ENCODE measurements at places on chromosomes 3 and 15.

DNA sequence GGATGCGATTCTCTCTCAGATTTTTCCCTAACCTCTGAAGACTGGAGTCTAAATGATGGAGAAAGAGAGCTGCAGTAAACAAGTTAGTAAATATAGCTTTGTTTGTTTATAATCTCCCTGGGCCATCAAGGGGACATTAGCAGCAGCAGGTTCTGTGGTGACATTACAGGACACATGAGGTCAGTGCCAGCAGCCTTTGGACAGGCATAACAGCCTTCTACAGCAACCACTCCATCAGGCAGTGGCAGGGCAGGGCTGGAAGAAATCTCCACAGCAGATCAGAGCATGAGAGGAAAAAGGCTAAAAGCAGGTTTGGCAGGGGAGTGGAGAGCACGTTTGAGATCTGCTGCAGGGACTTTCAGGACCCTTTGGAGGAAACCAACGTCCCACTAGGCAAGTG is 127.6 kb upstream of the ACP3 start:
- DNase-seq: no peak

DNA sequence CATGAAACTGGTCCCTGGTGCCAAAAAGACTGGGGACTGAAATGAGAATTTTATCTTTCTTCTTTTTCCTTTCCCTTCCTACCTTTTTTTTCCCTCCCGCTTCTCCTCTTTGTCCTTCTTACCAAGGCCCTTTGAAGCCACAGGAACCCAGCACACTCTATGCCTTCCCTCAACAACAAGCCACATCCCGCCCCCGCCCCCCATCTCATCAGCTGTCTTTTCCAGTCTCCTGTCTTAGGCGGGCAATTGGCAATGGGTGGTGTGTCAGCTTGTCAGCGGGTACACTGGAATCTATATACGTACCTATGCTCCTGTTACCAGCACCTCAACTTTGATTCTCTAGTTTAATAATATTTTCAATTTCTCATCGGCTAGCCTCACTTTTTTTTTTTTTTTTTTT is 56.3 kb upstream of the CHD2 start:
- no peak for DNase-seq

- no peak for DNase-seq
Observed at GRCh38 chr3:32083702-32084270, 22.6 kb upstream of the GPD1L start.

GRCh38 chr3:161197855-161198850 is 23.0 kb upstream of the NMD3 start:
- no peak for DNase-seq

- DNase-seq: no peak
Observed at GRCh38 chr3:156431334-156432124, 123.4 kb downstream of the SSR3 start.

- DNase-seq: peak; percentile 50
Observed at GRCh38 chr3:142724682-142725356, 985 bp downstream of the TRPC1 start.

DNA sequence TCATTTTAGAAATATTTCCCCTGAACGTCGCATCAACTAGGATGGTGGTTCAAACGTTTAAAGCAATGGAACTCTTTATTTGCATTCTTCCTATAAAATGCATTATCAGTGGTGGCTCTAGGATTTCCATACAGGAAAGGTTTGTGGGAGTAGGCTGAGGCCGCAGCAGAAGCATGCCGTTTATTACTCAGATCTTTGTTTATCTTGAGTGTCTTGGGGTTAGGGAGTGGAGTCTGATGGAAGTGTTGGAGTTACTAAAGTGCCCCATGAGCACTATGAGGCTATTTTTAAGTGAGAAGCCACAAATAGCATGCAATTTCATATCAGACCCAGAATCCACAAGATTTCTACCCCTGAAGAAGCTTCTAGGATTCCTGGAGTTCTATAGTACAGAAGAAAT is 26.2 kb downstream of the ATOSA start:
- DNase-seq: peak; percentile 79

GRCh38 chr15:60829416-60829815 is 350.5 kb upstream of the ICE2 start:
- DNase-seq: no peak

- no peak for DNase-seq
Observed at GRCh38 chr15:43974852-43975251, 148.1 kb downstream of the WDR76 start.

- no peak for DNase-seq
Observed at GRCh38 chr3:68787106-68787626, 145.2 kb downstream of the TAFA4 start.

- DNase-seq: no peak
Observed at GRCh38 chr3:2713923-2714322, 396.3 kb downstream of the IL5RA start.

DNA sequence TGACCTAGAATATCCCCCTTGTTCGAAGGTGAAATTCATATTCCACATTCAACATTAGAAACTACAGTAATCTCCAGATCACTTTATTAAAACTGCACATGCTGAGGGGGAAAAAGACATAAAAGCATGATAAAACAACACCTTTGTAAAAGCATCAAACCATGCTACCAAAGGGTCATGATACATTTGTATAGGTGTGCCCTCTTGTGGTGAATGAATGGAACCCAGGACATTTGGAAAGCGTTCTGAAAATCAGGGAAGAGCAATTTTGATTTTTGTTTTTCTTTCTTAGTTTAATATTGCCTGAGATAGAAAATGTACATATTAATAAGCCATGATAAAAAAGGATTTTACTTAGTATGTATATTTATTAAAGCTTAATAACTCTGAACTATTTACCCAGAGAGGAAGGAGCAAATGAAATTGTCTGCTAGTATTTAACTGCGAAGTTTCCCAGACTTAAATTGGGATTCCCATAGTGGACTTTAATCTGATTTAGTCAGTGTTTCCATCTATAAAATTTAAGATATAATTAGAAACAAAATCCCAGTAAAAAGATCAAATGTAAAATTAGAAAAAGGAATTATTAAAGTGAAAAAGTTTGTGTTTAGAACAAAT is 105.8 kb upstream of the ARL6 start:
- peak; percentile 12 for DNase-seq

DNA sequence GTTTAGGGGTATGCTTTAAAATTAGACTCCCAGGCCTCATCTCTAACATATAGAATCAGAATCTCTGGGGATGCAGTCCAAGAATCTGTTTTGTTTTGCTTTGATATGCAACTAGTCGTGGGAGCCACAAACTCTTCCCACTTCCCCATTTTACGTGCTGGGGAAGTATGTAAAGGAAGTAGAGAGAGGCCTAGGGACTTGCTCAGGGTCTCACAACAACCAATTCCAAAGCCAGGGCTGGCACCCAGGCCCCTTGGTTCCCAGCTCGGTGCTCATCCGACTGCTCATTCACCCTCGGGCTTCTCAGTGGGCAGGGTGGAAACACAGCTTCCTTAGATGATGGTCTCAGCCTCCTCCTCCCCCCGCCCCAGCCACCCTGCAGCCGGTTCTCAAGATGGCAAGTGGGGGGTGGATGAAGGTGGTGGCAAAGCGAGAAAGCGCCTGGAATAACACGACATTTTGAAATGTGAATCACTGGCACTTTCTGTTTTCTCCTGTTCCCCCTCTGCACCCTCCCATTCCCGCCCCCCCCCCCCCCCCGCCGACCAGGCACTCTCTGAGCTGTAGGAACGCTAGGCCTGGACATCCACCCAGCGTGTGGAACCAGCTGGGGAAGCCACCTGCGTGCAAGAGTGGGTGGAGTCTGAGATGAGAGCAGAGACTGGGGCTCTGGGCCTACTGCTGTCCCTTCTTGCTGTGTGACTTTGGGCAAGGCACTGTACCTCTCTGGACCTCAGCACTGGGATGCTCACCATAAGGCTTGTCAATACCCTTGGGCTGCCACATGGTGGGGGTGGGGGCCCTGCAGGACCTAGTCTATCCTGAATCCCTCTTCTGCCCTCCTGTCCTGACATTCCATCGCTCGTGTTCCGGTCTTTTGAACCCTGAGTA is 214.5 kb downstream of the RPLP1 start:
- no peak for DNase-seq

DNA sequence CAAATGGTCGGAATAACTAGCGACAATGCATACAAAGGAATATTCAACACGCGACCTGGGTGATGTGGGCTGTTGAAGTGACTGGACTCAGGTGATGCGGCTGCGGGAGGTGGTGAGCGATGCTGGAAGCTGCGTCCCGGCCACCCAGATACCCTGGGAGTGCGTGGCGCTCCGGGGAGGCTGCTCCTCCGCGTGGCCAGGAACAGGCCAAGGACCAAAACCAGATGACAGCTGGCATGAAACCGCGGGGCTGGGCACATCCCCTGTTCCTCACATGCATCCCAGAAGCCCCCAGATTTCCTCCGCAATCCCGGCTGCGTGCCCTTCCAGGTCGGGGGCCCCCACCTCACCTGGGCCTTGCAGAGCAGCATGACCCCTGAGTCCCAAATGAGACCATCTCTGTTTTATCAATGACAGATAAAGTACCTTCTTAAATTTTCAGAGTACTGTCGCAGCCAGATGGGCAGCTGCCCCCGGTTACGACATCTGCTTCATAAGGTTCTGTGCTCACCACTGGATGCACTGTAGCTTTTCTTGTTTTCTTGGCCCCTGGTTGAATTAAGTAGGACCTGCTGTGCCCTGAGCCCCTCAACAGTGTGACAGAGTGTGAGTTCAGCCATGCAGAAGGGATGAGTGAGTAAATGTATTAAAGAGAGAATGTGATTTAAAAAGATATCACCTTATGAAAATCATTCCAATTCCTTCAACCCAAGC is 278.2 kb downstream of the GABRG3 start:
- DNase-seq: no peak

DNA sequence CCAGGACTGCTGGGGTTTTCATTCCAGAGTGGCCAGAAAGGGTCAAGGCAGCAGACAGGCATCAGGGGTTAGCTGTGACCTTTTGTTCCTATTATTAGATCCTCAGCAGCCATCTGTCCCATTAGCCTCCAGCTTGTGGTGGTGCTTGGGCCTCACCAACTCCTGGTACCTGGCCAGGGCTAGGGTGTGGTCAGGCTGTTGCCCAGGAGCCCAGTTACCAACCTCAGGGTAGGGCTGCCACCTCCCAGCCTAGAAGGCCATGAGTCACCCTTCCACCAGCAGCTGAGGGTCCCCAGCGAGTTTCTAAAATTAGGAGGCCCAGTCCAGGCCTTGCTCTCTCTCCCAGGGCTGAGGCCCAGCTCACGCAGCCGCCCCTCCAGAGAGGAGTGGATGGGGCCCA is 12.2 kb downstream of the TMEM43 start:
- DNase-seq: no peak

DNA sequence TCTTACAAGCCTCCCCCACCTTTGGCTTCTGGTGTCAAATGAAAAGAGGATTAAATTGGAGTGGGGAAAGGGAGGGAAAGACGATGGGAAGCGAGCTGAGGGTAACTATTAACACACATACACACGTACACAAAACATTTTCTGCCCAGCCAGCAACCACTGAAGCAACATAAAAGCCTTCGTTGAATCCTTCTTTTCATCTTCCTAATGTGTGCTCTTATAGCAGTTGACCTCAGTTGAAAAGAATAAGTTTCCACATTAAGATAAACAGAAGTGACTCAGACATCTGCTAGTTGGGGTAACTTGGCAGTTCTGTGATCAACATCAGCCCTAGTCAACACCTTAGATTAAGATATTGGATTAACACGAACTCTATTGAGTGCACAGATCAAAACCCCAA is 558.5 kb downstream of the MECOM start:
- DNase-seq: peak; percentile 47

DNA sequence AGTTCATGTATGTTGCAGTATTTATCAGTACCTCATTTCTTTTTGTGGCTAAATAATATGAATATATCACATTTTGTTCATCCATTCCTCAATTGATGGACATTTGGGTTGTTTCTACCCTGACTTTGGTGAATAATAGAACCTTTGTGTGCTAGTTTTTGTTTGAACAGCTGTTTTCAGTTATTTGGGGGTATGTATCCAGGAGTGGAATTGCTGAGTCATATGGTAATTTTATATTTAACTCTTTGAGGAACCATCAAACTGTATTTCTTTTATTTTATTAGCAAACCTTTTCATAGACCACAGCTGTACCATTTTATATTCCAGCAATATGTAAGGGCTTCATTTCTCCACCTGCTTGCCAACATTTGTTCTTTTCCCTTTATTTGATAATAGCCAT is 38.4 kb upstream of the RBM5 start:
- peak; percentile 79 for DNase-seq

DNA sequence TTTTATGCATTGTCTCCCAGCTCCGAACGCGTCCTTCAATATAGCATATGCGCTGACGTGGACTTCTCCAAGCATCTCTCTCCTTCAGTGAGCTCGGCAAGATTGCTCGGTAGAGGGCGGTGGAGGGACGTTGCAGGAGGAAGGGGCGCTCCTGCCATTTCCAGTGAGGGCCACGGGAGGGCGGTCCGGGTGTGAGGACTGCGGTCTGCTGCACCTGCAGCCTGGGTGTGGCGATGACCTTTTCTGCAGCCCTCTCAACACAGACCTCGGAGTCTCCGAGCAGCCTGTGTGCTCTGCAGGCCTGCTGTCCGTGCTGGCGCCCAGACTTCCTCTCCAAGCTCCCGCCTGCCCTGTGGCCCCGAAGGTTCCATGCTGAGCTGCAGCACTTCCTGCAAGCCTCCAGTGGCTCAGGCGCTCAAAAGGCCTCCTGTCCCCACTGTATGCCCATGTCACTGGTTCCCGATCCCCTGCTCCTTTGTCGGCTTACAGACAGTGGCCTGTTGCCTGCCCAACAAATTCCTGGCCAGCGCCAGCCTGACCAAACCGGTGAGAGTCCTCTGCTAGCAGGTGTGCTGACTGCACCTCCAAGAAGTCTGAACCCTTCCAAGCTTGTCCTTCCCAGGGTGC is 8.9 kb upstream of the RTP3 start:
- peak; percentile 86 for DNase-seq

- DNase-seq: peak; percentile 83
Observed at GRCh38 chr3:61564395-61565059, 3.2 kb downstream of the PTPRG start.

DNA sequence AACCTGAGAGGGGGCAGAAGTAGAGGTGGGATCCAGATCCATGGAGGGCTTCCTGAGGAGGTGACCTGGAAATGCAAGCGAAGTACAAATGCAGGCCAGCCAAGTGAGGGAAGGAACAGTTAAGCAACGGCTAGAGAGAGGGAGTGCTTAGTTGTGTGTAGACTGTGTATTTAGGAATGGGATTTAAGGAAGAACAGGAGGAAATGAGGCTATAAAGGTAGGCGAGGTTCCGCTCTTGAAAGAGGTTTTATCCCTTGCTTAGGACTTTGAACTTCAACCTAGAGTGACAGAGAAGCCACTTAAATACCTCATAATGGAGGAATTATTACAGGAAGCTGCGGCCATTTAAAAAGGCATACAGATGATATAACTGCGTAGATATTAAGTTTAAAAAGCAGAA is 295.1 kb downstream of the THSD4 start:
- no peak for DNase-seq

DNA sequence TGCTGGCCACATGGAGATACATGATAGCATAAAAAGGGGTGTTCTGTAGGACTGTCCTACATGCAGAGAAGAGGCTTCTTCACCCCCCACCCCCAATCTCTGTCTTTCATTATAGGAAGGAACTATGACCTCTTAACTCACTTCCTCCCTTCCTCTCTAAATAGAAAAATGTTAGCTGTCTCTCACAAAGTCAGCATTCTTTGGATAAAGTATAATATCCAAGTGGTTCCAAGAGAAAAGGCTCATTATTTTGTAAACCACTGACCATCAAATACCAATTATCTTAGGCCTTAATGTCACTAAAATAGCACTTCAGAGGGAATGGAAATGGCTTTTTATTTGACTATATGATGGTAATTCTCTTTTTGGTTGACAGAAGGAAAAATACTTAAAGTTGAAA is 95.3 kb upstream of the SLC2A2 start:
- DNase-seq: no peak

All from cardiac fibroblast (primary cell).